ENCODE measurements at places on chromosomes 2 and 18.

- H3K27ac ChIP-seq: no peak overlapping the region
- no peak for DNase-seq
- peaks cover 16% of the 10 kb centered on the region for H3K36me3 ChIP-seq
- H3K4me1 ChIP-seq: no peaks in the 10 kb centered on the region
- no peak overlapping the region for H3K4me3 ChIP-seq
Observed at GRCh38 chr2:113930448-113930847, 40.6 kb downstream of the ACTR3 start.

- DNase-seq: no peak
- no peaks in the 10 kb centered on the region for H3K4me1 ChIP-seq
- H3K27ac ChIP-seq: no peak overlapping the region
- H3K36me3 ChIP-seq: no peaks in the 10 kb centered on the region
Observed at GRCh38 chr2:21519821-21520220, 396.1 kb downstream of the TDRD15 start.

- H3K27ac ChIP-seq: no peak overlapping the region
- DNase-seq: no peak
- no peaks in the 10 kb centered on the region for H3K27me3 ChIP-seq
- H3K36me3 ChIP-seq: no peaks in the 10 kb centered on the region
Observed at GRCh38 chr2:172811027-172811426, 75.4 kb downstream of the RAPGEF4 start.

DNA sequence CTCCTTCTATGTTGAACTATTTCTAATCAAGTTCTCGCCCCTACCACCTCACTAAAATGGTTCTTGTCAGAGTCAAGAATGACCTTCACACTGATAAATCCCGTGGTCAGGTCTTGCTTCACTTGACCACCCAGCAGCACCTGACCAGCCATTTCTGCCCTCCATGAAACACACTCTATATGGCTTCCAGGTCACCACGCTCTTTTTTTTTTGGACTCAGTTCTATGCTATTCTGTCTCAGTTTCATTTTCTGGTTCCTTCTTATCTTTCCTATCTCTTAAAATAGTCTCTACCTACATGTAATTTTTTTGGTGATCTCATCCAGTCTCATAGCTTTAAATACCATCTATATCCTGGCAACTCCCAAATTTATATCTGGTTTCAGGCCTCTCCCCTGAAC, 11.4 kb downstream of the EIF2AK3 start:
- H3K4me1 ChIP-seq: peaks cover 2% of the 10 kb centered on the region
- H3K27ac ChIP-seq: no peak overlapping the region
- DNase-seq: no peak

DNA sequence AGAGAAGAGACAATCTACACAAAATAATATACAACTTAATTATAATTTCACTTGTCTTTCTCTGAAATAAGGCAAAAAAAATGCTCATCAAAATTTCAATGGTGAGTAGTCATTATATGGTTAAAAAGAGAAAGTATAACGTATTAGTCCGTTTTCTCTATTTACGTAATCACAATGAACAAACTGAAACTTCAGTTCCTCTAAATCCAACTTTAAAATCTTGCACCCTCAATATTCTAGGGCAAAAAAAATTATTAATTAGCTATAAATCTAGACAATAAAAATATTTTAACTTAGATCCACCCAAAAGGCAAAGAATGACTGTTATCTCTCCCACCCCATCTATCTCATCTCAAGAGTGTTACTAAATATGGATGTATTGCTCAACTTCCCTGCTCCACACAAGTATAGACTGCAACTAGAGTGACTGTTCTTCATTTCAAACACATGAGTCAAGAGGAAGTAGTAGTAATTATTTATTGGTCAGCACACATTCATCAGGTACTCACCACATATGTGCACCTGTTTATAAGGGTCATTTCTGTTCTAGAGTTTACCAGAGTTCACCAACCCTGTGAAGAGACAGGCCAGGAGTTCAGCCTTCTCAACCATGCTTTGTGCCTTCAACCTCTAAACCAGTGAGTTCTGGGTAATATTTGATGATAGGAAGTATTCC, 36.4 kb downstream of the STK39 start:
- peak overlapping the region; percentile 92 for H3K27ac ChIP-seq
- H3K4me3 ChIP-seq: no peak overlapping the region
- no peaks in the 10 kb centered on the region for H3K36me3 ChIP-seq

- H3K27ac ChIP-seq: no peak overlapping the region
- H3K36me3 ChIP-seq: no peaks in the 10 kb centered on the region
- no peaks in the 10 kb centered on the region for H3K27me3 ChIP-seq
- DNase-seq: no peak
Observed at GRCh38 chr2:189628817-189629530, 32.3 kb upstream of the ASNSD1 start.

DNA sequence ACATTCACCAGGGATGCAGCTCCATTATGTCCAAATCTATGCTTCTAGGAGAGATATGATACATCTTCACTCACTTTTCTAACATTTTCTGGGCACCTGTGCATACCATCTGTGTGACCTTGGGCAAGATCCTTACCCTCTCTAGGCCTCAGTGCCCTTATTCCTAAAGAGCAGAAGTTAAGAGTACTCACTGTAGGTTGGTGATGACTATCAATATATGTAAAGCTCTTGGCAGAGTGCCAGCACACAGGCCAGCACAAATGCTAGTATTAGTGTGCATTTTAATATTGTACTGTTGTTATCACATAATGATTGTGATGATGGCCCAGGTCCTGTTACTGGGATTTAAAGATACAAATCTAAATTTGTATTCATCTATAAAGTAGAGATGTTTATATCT, 199.2 kb downstream of the RAD51AP2 start:
- DNase-seq: no peak
- H3K27me3 ChIP-seq: no peaks in the 10 kb centered on the region
- no peak overlapping the region for H3K27ac ChIP-seq
- no peak overlapping the region for H3K4me3 ChIP-seq
- no peaks in the 10 kb centered on the region for H3K36me3 ChIP-seq

GRCh38 chr2:157848213-157848612, 27.9 kb downstream of the ACVR1 start:
- H3K27ac ChIP-seq: no peak overlapping the region
- H3K36me3 ChIP-seq: peaks cover 9% of the 10 kb centered on the region
- no peak for DNase-seq
- H3K4me3 ChIP-seq: no peak overlapping the region
- no peaks in the 10 kb centered on the region for H3K27me3 ChIP-seq

GRCh38 chr18:31760695-31761094, at the start of gene SLC25A52:
Gene SLC25A52 (minus strand): TSS chr18:31760880. CDS start chr18:31760661, 219 bp downstream.
- DNase-seq: no peak
- no peak within 1 kb of the TSS for H3K27ac ChIP-seq
- no peaks in the 10 kb centered on the region for H3K27me3 ChIP-seq
- H3K36me3 ChIP-seq: no peaks in the 10 kb centered on the region
- H3K4me1 ChIP-seq: no peaks in the 10 kb centered on the region
- H3K4me3 ChIP-seq: no peak within 1 kb of the TSS

- H3K4me1 ChIP-seq: peaks cover 11% of the 10 kb centered on the region
- no peak overlapping the region for H3K4me3 ChIP-seq
- H3K27ac ChIP-seq: no peak overlapping the region
- H3K27me3 ChIP-seq: peaks cover 3% of the 10 kb centered on the region
- H3K36me3 ChIP-seq: no peaks in the 10 kb centered on the region
- DNase-seq: no peak
Observed at GRCh38 chr2:110897966-110898365, 165.6 kb downstream of the ACOXL start.

GRCh38 chr18:62839874-62840713, 124.8 kb downstream of the PHLPP1 start:
- H3K36me3 ChIP-seq: no peaks in the 10 kb centered on the region
- no peak overlapping the region for H3K4me3 ChIP-seq
- H3K4me1 ChIP-seq: no peaks in the 10 kb centered on the region

- no peaks in the 10 kb centered on the region for H3K27me3 ChIP-seq
- H3K36me3 ChIP-seq: no peaks in the 10 kb centered on the region
- DNase-seq: no peak
- no peak overlapping the region for H3K27ac ChIP-seq
- no peaks in the 10 kb centered on the region for H3K4me1 ChIP-seq
Observed at GRCh38 chr2:141020346-141020745, 1110.5 kb downstream of the LRP1B start.

GRCh38 chr18:80238651-80239260, 8.6 kb downstream of the PARD6G start:
- H3K27ac ChIP-seq: no peak overlapping the region
- no peak for DNase-seq
- H3K36me3 ChIP-seq: no peaks in the 10 kb centered on the region
- H3K27me3 ChIP-seq: no peaks in the 10 kb centered on the region

DNA sequence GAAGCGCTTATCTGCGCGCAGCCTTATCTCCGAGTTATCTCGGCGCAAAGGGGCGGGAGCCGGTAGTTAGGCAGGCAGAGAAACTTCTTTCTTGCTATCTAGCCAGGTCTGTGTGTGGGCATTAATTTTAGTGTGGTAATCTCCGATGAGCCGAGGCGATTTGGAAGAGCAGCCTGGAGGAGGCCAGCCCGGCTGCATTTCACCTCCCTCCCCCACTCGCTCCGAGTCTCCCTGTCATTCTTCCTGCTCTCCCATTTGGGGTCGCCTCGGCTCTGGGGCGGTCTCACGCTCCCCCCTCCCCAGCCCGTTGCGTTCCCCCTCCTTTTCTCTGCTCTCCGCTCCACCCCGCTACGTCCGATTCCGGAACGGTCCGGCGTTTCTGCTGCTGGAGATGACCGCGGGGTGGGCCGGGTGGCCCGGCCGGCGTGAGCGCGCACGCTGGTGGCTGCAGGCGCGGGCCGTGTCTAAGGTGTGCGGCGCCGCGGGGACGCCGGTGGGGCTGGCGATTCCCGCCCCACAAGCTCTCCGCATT, 566 bp downstream of the GATA6 start:
- H3K27me3 ChIP-seq: peaks cover 46% of the 10 kb centered on the region
- no peak for DNase-seq
- peak overlapping the region; percentile 95 for H3K27ac ChIP-seq
- peak overlapping the region; percentile 94 for H3K4me3 ChIP-seq
- no peaks in the 10 kb centered on the region for H3K36me3 ChIP-seq

GRCh38 chr2:449246-450067, 161.6 kb upstream of the ALKAL2 start:
- H3K36me3 ChIP-seq: no peaks in the 10 kb centered on the region
- no peak overlapping the region for H3K4me3 ChIP-seq
- DNase-seq: no peak
- H3K4me1 ChIP-seq: peaks cover 5% of the 10 kb centered on the region

DNA sequence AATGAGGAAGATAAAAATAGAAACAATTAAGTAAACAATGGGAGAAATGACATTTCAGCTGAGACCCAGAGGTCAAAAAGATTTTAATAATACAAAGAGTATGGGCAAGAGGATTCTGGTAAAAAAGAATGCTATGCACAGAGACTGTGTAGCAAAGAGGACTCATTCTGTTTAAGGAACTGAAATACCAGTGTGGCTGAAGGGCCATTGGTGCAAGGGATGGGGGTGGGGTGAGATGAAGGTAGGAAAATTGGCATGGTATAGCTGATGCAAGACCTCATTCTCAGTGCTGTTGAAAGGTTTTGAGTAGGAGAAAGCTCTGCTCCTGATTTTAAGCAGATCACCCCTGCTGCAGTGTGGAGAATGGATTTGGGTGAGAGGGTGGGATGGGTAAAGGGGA, 10.8 kb downstream of the GALNT1 start:
- no peak for DNase-seq
- no peak overlapping the region for H3K4me3 ChIP-seq
- no peak overlapping the region for H3K27ac ChIP-seq
- no peaks in the 10 kb centered on the region for H3K36me3 ChIP-seq

GRCh38 chr2:158024288-158024898, 77.3 kb upstream of the UPP2 start:
- no peaks in the 10 kb centered on the region for H3K4me1 ChIP-seq
- no peak overlapping the region for H3K27ac ChIP-seq
- no peaks in the 10 kb centered on the region for H3K27me3 ChIP-seq
- DNase-seq: peak; percentile 62

DNA sequence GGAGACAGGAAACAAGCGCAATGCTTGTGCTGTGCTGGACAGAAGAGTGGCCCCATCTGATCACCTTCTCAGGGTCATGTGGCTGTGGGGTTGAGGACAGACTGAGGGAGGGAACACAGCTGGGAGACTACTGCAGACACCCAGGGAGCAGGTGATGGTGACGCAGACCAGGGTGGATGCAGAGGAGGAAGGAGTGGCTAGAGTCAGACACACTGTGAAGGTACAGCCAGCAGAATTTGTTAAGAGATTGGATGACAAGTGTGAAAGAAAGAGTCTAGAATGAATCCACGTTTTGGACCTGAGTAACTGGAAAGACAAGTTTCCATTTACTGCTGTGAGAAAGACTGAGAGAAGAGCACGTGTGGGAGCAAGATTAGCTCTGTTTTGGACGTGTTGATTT, 15.9 kb upstream of the POMC start:
- no peaks in the 10 kb centered on the region for H3K36me3 ChIP-seq
- H3K4me1 ChIP-seq: peaks cover 10% of the 10 kb centered on the region

- no peaks in the 10 kb centered on the region for H3K36me3 ChIP-seq
- no peak overlapping the region for H3K4me3 ChIP-seq
- no peaks in the 10 kb centered on the region for H3K4me1 ChIP-seq
- DNase-seq: no peak
Observed at GRCh38 chr18:7890075-7890474, 323.0 kb downstream of the PTPRM start.

DNA sequence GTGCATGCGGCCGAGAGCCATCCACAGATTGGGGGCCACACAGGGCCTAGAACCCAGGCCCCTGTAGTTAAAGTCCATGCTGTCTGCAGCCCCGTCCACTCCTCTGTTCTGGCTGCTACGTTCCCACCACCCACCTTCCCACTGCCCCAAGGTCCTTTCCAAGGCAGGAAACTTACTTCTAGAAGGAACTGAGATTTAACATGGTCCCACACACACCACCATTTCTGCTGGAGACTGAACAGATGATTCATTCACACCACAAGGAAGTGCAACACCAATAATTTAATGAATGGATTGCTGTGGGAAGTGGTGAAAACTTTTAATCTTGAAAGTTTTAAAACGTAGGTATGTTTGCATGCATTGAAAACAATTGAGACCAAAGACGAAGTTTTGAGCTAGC, 95.2 kb downstream of the LBH start:
- no peak for DNase-seq
- H3K27ac ChIP-seq: no peak overlapping the region
- no peaks in the 10 kb centered on the region for H3K36me3 ChIP-seq
- no peaks in the 10 kb centered on the region for H3K27me3 ChIP-seq

GRCh38 chr2:226849349-226849748, 13.5 kb downstream of the RHBDD1 start:
- no peak overlapping the region for H3K27ac ChIP-seq
- no peaks in the 10 kb centered on the region for H3K27me3 ChIP-seq
- H3K4me1 ChIP-seq: no peaks in the 10 kb centered on the region
- peaks cover 3% of the 10 kb centered on the region for H3K36me3 ChIP-seq
- no peak for DNase-seq
- no peak overlapping the region for H3K4me3 ChIP-seq

- no peak overlapping the region for H3K27ac ChIP-seq
- no peak for DNase-seq
- H3K4me3 ChIP-seq: no peak overlapping the region
- no peaks in the 10 kb centered on the region for H3K27me3 ChIP-seq
- H3K36me3 ChIP-seq: no peaks in the 10 kb centered on the region
Observed at GRCh38 chr18:28816155-28816554, 639.2 kb upstream of the CDH2 start.

GRCh38 chr2:240557808-240558207, at the start of gene ANKMY1:
Gene ANKMY1 (minus strand): TSS chr2:240557988. CDS start chr2:240557335, 653 bp downstream.
- H3K27me3 ChIP-seq: no peaks in the 10 kb centered on the region
- H3K4me1 ChIP-seq: peaks cover 6% of the 10 kb centered on the region
- DNase-seq: peak; percentile 69
- no peaks in the 10 kb centered on the region for H3K36me3 ChIP-seq

GRCh38 chr2:151786483-151786882, 41.7 kb downstream of the ARL5A start:
- H3K4me3 ChIP-seq: no peak overlapping the region

GRCh38 chr2:163717993-163718680, 17.7 kb downstream of the FIGN start:
- H3K4me1 ChIP-seq: no peaks in the 10 kb centered on the region
- no peaks in the 10 kb centered on the region for H3K36me3 ChIP-seq
- H3K27ac ChIP-seq: no peak overlapping the region
- H3K4me3 ChIP-seq: no peak overlapping the region
- DNase-seq: no peak
